ENCODE measurements at places on chromosomes 2 and 18.

- no peak for DNase-seq
These were observed 26.4 kb downstream of the MARCHF4 start for GRCh38 chr2:216345846-216346245.

GRCh38 chr2:68031542-68032160, 31.2 kb downstream of the C1D start:
- DNase-seq, result peak; percentile 72

DNA sequence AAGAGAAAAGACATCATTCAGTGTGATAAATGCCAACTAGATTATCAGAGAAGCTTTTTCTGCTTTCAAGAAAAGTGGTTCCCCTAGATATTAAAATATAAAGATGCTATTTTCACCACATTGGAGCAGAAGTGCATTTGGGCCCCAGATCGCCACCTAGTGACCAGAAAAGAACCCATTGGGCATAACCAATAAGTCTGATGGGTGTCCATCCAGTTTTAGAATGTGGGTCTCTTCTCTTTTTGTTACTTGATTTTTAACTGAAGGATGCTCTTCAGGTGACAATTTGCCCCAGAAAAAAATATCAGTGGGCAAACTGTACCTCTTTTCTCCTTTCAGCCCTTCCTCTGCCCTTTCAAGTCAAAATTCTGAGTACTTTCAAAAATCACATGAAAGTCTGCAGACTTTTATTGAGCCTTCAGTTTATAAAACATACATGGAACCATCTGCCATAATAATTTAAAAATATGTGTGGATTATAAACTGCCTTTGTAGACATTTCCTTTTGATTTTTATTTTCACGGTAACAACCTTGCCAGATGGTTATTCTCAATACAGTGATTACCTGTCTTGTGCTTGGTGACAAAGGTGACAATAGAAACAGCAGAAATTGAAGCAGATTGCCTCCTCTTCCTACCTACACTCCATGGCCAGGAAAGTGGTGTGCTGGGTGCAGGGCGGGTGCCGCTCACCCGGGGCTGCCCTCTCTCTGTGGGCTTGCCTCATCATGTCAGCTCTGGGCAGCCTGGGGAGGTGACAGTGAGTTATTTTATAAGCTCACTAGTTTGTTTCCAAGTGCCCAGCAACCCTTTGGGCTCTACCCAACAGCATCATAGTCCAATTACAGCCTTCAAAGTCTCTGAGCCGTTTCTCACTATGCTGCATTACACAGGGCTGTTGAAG, 124.5 kb downstream of the DCDC2C start:
- DNase-seq, result no peak

DNA sequence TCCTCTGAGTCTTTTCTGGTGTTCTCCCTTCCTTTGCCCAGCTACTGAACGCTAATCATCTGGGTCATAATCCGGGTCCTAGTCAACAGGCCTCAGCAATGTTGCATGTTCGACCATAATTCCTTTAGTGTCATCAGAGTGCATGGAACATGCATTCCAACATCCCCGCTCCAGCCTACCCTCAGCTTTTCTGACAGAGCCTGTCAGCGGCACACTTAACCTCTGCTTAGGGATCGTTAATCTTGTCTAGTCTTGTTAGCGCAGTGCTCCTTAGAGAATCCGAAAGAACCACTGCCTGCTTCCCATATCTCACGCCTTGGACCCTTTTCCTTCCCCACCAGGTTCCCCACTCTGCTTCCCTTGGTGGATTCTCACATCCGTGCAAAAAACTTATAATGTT, 767.9 kb upstream of the ID2 start:
- DNase-seq, result no peak

DNA sequence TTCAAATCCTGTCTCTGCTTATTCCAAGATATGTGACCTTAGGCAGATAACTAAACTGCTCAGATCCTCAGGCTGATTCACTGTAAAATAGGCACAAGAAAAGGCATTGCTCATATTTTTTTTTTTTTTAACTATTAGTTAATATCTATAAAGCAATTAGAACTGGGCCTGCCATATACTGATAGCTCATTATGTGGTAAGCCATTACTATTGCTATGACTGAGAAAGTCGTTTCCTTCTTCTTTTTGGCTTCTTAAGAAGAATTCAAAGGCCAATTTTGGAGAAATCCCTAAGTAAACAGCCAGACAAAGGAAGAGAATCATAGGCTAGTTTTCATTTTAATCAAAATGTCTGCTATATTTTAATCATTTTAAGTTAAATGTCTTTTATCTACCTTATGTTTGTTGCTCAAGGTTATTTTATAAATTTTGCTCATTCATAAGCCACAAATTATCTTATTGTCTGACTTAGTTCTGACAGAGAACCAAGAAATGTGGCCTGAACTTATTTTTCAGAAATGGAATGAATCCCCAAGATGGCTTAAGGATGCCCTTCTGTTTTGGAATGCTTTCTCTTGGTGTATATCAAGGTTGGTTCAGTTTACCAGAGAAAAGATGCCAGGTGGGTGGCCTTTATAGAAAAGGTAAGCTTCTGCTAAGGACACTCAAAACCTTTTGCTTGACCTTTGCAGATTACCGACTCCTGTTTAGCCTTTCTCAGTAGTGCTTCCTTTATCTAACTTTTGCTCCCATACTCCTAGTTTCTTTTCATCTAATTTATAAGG, 21.3 kb upstream of the VRK2 start:
- DNase-seq, result no peak

DNA sequence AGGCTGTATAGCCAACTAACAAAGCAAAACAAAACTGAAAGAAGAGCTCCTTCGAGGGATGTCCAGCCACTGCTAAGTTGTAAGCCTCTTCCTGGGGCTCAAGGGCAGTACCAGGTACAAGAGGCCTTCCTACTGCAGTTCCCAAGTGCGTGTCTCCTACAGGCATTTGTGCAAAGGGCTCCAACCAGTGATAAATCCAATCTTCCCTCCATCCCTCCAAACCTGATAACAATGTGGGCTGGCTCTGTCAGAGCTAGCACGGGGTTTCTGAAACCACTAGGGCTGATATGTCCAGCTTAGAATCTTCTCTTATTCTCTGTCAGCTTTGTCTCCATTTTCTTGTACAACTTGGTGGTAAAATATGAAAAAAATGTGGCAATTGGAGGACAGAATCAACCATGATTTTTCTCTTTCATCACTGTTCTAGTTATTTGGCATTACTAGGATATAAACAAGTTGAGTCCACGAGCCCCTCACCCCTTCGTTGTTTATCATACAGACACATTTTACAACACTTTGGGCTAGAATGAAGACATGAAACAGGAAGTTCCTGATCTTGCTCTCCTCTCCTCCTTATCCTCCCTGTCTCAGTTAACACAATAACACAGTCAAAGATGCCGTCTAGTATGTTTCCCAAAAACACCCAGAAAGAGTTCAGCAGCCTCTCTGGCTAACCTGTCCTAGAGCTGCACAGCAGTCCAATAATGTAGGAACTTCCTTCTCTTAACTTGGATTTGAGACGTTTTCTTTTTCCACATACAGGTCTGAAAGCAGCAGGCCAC, 35.4 kb upstream of the WIPF1 start:
- DNase-seq, result no peak

DNA sequence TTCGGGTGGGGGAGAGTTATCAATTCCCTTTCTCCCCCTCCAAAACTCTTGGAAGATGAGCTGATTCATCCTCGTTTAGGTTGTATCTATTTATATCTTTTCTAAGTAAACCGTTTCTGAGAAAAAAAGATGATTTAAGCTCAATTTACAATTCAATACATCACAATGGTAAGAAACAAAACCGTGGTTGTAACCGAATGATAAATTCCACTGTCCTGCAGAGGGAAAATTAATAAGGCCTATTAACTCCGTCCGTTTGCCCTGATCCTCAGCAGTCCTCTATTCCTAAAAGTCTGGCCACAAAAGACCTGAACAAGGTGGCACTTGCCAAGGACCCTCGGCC, 286.2 kb downstream of the TCF4 start:
- no peak for DNase-seq

DNA sequence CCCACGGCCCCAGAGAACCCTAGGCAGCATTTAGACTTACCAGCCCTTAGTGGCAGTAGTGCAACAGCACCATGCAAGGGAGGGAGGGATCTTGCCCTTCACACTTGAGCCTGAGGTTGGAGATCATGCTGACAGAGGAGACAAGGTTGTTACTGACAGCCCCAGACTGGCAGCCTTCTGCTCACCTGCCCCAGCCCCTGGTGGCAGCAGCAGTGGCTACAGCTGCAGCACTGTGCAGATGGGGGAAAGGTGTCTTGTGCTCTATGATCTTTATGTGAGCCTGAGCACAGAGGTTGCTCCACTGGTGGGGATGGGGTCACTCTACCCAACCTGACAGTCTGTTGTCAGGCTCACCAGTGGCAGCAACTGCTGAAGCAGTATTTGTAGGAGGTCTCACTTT, 501.2 kb upstream of the LRRTM4 start:
- no peak for DNase-seq

- DNase-seq, result no peak
These were observed 119.2 kb downstream of the VAPA start for GRCh38 chr18:10033016-10033399.

DNA sequence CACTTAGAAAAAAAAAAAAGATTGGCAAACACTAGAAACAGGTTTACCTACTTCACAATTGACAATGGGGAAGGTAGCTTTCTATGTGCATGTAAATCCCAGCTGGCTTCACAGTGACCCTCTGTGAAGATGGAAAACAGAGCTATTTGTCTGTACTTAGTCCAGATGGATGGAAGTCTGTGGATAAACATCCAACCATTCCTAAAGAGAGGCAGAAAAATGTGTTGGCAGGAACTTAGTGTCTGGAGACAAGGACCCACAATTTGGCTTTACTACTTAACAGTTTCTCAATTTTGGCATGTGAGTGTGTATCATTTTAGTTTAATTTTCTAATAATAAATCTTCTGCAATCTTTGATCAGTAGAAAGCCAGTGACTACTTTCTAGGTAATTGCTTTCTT, 154.4 kb downstream of the RAD51AP2 start:
- DNase-seq, result peak; percentile 4

- DNase-seq, result no peak
These were observed 8.3 kb downstream of the TRIM54 start for GRCh38 chr2:27290549-27290948.

GRCh38 chr18:7647500-7647899, 80.4 kb downstream of the PTPRM start:
- DNase-seq, result no peak

DNA sequence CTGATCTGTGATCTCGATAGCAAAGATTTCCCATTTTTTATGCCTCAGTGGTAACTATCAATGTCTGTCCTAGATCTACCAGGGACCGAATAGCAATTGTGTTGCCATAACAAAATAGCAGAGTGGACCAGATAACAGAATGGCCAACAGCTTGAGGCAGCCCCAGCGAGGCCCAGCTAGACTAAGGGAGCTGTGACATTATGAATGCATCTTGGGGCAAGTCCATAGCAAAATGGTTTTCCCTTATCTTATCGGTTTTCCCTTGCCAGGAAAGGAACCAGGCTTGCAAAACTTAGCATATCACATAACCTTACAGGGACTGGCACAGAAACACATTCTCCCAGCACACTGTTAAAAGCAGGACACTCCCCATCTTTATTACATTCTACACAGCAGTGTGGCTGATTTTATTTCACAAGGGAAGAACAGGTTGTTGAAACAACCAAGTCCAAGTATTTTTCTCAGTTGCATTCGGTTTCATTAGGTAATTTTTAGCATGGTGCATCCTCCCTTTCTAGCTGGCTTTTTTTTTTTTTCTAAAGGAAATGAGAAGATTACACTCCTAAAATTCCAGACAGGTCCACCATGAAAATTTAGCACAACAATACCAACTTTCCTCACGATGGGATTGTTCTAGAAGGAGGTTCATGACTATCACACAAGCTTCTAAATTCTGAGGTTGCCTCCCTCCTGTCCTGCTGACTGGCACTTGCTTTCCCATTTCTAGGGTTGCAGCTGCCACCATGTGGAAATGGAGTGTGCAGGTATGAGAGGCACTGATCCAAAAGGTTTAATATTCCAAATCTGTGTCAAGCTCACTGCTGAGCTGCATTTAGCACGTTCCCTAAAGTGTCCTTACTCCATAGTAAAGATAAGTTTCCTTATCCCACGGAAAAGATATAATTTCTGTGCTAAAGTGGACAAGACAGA, 97.0 kb upstream of the SLC35G4 start:
- DNase-seq, result no peak

- no peak for DNase-seq
These were observed 373.6 kb upstream of the TRIB2 start for GRCh38 chr2:12343141-12343540.

GRCh38 chr2:168210895-168211570, 36.4 kb downstream of the STK39 start:
- peak; percentile 84 for DNase-seq

GRCh38 chr2:238771218-238771617, 76.7 kb upstream of the TWIST2 start:
- no peak for DNase-seq

DNA sequence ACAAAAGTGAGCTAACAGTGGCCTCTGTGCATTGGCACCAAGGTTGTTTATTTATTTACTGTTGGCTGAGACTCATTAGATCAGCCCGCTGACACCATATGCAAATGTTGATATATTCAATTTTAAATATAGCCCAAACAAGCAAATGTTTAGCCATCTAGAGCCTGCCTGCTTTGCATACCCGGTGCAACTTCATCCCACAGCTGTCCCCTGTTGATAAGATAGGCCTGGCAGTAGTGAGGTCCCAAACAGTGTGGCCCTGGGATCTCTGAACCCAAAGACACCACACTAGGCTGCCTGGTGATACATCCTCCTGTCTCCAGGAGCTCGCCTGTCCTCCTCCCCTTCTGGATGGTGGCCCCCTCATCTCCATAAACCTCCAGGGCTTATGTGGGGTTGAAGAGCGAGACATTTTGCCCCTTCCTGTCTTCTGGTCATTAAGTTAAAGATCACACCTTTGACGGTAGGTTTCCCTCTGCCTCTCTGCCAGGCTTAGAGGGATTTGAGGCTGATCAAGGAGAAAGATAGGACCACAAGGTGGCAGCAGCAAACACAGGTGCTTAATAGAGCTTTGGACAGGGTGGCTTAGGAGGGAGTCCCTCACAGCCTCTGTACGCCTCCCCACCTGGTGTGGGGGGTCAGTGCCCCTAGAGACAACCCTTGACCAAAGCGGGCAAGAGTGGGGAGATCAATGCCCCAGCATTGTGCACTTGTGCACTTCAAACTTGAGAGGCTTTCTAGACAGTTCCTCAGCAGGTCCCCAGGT, 23.7 kb upstream of the MYO5B start:
- no peak for DNase-seq

DNA sequence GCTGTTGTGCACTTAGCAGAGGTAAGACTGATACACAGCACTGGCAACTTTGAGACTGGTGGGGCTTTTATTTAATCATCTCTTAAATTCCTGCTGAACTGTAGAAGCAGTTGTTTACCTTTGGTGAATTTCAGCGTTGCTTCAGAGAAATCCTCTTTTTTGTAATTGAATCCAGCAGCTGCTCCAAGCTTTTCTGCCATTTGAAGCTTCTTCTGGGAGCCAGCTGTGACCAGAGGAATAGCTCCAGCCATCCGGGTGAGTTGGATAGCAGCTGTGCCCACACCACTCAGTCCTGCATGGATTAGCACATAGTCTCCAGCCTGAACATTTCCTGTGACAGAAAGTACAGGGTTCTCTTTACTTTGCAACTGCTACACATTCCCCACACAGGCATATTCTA, 3.9 kb downstream of the TP53I3 start:
- DNase-seq, result no peak
